Esophagus squamous epithelium (tissue), 5 donors: ENCODE measurements at places on chromosomes 1 and 21.

DNA sequence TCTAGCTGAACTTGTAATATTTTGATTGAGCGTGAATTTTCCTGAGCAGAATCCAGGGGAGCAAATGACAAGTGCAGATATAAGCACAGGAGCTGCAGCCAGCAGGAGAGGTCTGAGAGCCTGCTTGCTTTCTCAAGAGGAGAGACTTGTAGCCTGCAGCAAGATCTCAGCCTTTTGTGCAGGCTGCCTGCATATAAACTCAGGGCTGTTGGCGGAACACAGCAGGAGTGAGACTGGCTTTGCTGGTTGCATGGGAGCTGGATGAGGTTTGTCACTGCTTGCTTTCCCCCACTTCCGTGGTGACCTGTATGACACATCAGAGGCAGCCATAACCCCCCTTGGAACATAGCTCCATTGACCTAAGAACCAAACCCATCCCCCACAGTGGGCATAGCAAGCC lies 725.4 kb upstream of the RGS18 start:
- no peak for DNase-seq

DNA sequence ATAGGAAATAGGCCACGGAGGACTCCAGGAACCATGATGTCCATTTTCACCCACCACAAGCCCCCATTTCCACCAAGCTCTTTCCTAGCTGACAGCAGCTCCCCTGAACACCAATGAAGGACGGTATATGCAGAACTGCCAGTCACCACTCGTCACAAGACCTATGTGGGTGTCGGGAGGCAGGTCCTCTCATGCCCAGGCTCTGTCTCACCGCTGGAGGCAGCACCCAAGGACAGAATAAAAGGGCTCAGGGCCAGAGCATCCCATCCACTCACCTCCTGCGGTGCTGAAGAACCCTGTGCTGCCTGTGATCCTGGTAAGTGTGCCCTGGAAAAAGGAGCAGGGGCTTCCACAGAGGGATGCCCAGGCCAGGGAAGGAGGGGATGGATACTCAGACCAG lies at the start of gene LCE1F:
Gene LCE1F (plus strand): TSS at position 266 of the 400 bp plus-strand sequence. CDS start 1,232 bp downstream, outside the sequence.
- no peak for DNase-seq

DNA sequence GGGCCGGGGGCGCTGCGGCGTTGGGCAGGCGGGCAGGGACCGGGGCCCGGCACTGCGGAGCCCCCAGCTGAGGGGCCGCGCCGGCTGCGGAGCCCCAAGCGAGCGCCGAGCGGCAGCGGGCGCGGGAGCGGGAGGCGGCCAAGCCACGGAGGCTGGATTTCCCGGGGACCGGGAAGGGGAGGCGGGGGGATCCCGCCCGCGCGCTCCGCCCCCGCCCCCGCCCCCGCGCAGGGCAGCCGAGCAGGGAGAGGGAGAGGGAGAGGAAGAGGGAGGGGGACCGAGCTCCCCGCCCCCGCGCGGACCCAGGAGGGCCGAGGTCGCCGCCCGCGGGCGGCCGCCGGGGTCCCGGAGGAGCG lies at the start of gene DLGAP3:
Gene DLGAP3 (minus strand): TSS at position 154 of the 356 bp plus-strand sequence. CDS start 24,267 bp downstream, outside the sequence.
- DNase-seq: no peak

GRCh38 chr1:212034516-212035122 lies 738 bp downstream of the INTS7 start:
- DNase-seq: no peak

- no peak for DNase-seq
Measured at GRCh38 chr1:111988377-111988742, 1.1 kb downstream of the KCND3 start.

DNA sequence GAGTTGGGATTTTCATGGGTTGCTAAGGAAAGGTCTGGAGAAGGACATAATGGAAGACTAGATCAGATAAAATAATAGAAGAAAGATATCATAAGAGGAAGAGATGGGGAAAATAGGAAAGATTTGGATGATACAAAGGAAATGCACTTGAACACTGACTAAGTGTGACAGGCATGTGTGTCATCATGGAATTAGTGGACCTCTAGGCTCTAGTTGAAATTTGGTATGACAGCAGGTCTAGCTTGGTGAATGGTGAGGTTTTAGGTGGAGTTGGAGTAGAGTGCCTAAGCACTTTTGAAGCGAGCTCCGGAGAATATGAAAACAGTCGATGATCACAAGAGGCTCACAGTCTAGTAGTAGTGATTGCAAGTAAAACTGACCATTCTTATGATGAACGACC lies 73.0 kb upstream of the PTGS2 start:
- DNase-seq: no peak

- peak; percentile 45 for DNase-seq
Measured at GRCh38 chr1:37946703-37947360, at the start of gene INPP5B. Gene INPP5B, minus strand, starts transcription at chr1:37947053. Its CDS starts 745 bp downstream, at chr1:37946308.

GRCh38 chr1:61210435-61211154 lies 128.2 kb downstream of the NFIA start:
- DNase-seq: no peak

- no peak for DNase-seq
Measured at GRCh38 chr1:157226739-157227138, 88.5 kb upstream of the ETV3 start.

DNA sequence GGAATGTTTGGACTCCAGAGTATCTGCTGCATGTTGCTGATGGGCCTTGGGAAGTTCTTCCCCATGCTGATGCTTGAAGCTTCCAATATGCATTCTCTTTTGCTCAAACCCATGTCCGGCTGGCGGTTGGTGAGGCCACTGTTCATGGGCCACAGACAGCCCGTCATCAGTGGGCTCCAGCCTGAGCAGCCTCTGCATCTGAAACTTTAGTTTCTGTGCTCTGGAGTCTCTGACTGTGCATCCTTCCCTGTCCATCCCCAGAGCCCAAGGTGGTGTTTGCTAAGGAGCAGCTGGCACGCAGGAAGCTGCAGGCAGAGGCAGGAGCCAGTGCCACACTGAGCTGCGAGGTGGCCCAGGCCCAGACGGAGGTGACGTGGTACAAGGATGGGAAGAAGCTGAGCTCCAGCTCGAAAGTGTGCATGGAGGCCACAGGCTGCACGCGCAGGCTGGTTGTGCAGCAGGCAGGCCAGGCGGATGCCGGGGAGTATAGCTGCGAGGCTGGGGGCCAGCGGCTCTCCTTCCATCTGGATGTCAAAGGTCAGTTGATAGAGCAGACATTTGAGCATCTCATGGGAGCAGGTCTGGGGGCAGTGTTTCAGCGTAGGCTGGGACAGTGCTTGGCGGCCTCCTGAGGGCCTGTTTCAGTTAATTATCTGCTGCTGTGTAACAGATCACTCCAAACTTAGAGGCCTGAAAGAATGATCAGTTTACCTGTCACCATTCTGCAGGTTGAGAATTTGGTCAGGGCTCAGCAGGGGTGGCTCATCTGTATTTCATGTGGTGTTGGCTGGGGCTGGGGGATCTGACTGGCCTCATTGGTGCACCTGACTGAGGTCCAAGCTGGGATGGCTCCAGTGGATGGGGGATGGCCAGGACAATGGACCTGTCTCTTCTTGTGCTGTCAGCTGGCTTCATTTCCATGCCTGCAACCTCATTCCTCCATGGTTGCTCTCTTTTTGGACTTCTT lies 16.6 kb downstream of the OBSCN start:
- no peak for DNase-seq

DNA sequence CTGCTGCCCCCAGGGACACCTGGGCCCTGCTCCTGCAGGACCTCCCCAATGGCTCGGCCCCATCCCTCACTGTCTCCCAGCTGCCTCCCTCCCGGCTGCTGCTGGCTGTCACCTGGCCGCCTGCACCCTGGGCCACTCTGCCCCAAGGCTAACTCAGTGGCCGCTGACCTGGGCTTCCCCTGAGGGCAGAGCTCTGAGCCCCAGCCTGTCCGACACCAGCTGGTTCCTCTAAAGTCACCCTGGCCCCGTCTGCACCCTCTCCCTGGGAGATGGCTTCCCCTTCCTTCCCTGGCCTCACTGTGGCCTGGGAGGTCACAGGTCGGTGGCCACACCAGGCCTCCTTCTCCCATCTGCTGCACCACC lies 15.0 kb downstream of the ITGB2 start:
- DNase-seq: no peak

DNA sequence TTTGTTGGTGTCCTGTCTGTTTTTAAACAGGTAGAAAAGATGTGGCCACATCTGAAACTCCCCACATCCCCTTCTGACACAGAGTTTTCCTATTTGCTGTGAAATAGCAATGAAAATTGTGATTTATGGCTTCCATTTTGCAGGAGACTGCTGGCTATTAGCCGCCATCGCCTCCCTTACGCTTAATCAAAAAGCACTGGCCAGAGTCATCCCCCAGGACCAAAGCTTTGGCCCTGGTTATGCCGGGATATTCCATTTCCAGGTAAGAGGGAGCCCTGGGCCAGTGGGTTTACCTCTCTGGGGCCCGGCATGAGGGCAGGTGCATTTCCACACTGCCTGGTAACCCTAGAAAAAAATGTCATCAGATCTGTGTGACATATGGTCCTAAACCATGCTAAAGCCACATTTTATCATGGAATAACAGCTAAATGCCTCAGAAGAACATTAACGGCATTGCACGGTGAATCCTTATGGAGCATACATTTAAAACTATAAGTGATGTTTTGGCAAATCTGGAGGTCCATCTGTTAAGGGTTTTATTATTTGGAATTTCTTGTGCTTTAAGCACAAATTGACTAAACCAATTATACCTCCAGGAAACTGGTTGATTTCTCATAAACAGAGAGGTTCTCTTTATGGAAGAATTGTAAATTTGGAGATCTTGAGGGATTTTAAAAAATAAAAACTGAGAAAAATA lies 12.3 kb downstream of the CAPN9 start:
- no peak for DNase-seq

- no peak for DNase-seq
Measured at GRCh38 chr1:24341260-24341659, 22.1 kb downstream of the GRHL3 start.

DNA sequence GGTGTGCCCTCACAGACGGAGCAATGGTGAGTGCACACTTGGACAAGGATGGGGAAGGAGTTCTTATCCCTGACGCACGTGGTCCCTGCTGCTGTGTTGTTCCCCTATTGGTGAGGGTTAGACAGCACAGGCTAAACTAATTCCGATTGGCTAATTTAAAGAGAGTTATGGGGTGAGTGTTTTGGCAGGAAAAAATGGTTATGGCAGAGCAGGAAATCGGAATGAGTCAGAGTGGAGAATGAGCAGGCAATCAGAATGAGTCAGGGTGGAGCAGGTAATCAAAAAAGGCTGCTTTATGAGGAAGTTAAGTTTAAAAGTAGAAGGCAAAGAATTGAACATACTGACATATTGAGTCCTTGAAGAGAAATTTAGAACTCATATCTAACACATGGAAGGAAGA lies 100.5 kb downstream of the NGF start:
- no peak for DNase-seq

- DNase-seq: no peak
Measured at GRCh38 chr1:158931055-158931737, at the start of gene PYHIN1. Gene PYHIN1, plus strand, starts transcription at chr1:158931552. Its CDS starts 5,359 bp downstream, at chr1:158936911.

GRCh38 chr1:155977690-155978324 lies 540 bp downstream of the ARHGEF2 start:
- DNase-seq: no peak

DNA sequence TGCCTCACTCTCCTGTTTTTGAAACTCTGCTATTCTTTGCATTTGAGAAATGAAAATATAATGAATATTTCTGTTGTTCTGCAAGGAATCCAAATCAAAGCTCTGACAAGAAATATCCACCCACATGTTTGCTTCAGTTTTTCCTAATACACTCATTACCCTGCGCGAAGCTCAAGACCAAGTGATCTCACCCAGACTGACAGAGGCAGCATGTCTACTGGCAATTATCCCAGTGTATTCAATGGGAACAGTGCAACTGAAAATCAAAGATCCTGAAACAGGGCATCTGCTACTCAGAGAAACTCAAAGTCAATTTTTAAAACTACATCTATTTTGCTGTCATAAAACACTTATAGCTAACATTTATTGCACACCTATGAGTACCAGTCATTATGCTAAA lies 321.0 kb upstream of the LRRC7 start:
- DNase-seq: no peak

GRCh38 chr1:205630241-205630640 lies 1.6 kb downstream of the ELK4 start:
- DNase-seq: no peak

DNA sequence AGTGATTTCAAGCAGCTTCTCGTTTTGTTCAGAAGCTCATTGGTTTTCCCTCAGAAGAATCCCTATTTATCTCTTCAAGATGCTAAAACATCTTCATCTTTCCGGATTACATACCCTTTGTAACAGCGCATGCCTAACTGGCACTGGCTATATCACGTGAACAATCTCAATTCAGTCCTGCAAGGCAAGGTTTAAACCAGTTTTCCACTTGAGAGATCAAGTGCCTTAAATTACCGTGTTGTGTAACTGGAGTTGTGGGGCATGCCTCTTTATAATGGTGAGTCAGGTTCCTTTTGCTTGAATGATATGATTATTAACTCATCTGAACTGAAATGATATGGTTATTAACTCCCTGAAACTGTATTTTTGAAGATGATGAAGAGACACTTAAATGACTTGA lies 11.0 kb upstream of the ZFP69B start:
- DNase-seq: no peak

DNA sequence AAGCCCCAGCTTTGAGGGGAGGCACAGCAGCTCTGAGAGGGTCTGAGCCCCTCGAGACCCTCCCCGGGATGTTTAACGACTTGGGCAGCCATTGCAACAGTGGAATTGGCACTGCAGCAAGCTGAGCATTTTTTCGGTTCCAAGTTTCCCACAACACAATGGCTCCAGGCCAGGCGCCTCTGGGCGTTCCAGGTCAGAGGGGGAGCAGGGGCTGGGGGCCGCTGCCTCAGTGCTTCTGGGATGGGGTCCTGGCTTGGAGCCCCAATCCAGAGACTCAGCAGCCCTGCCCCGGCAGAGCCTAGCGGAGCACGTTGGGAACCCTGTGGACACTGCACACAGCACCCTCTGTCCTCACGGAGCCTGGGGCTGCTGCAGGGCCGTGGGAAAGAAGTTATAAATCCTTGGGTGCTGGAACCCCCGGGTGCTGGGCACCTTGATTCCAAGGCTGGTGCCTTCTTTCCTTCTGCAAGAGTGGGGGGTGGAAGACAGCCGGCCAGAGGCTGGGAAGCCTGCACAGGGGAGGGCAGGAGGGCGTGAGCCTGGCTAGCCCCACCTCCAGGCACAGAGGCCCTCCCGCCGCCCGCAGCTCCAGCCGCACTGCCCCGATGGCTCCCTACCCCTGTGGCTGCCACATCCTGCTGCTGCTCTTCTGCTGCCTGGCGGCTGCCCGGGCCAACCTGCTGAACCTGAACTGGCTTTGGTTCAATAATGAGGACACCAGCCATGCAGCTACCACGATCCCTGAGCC lies 50.1 kb downstream of the COL18A1 start:
- no peak for DNase-seq
